Fibroblast of upper back skin (primary cell): ENCODE measurements at places on chromosomes 1 and 21.

DNA sequence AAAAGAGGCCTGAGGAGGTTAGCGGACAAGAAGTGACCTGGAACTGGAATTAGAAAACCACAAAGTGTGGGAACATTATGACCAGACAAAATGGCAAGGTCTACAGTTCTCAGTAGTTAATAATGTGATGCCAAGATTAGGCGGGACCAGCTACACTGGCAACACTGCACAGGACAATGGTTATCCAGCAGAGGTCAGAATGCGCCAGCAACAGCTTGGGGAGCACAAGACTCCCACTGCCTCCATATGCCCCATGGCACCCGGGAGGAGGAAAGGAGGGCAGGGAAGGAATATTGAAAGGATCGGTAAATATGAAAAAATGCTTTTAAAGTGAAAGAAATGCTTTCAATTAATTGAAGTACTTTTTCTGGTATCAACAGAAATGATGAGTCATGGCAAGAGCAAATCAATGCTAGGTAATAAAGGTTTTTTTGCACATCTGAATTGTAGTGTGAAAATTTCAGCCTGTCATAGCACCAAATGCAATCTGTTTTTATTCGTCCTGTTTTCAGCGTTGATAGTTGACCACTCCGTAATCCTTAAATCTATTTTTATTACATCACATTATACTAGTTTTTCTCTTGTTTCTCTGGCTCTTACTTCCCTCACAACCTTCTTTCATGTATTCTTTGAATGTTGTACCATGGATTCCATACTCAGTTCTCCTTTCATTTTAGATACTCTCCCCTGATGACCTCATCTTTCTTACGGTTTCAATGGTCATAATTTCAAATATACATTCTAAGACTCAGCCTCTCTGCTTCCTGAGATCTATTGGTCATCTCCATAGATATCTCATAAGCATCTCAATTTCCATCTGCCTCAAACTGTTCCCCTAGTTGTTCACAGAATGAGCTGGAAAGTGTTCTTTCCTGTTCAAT is 30.7 kb downstream of the VCAM1 start:
- no peak for DNase-seq

DNA sequence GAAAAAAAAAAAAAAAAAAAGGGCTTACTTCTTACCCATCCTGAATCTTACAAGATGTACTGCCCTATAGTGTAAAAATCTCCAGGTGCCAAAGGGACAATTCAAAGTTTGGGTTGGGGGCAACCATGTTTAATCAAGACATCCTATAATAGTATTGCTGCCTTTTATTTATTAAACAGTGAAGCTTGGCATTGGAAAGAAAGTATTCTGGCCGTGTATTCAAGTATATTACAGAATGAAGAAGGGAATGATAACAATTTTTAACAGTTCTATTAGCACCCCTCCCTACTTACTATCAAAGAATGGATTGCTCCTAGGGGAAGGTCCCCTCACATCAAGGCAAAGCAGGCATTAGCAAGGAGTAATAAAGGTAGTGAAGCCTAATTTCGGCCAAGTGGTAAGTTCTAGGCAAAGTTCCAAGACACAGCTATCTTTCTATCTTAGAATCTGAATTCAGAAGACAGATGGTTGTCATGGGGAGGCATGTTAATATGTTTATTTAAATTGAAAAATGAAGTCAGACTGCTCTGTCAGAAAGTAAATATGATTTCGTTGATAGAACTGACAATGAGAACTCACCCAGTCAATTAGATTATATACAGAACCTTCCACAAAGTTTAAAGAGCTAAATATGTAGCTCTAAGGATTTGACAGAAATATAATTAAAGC is 24.6 kb downstream of the ST7L start:
- DNase-seq = no peak

- DNase-seq = peak; percentile 95
Measured at GRCh38 chr1:215052256-215053015, 30.1 kb upstream of the KCNK2 start.

- no peak for DNase-seq
Measured at GRCh38 chr1:41449326-41449921, 35.1 kb downstream of the EDN2 start.

DNA sequence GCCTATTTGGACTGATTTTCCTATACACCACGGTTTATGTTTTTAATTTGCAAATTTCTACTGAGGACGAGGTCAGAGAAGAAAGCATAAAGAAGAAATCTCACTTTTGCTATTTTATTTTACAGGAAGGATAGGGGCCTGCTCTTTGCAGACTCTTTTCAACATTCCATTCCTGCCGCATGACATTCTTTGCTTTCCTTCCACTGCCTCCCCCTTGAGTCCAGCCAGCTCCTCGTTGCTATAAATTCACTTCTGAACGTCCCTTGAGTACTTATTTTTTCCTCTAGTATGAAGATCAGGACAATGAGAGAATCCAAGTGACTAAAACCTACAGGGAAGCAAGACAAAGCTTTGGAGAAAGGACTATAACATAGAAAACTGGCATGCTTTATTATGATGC is 53.4 kb upstream of the PTGFR start:
- DNase-seq = peak; percentile 67

DNA sequence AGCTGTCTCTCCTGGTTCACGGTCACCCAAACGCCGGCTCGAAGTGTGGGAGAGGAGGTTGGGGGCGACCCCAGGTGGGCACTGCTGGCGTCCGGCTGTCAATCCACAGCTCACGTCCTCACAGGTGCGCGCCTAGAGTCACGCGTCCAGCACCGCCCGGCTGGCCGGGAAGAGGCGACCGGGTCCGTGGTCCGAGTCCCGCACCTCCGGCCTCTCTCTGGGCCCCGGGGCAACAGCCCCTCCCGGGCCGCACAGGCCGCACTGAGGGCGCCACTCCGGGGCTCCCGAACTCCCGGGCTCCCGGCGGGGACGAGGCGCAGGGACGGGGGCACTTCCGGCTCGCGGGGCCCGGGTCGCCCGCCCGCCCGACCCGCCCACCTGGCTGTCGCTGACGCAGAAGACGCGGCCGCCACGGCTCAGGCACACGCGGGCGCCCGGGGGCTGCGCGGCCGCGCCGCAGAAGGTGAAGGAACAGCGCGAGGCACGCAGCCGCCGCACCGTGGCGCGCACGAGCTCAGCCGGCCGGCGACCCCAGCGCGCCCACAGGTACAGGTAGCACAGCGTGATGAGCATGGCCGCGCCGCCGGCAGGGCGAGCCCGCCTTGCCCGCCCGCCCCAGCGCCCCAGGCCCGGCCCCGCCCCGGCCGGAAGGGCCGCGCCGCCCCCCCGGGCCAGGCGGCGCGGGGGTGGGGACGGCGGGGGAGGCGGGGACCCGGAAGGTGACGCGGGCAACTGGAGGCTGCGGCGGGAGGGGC is at the start of gene HLCS:
Gene HLCS, minus strand, starts transcription at position 604 of the 755 bp plus-strand sequence. Its CDS starts 31 bp downstream, at position 573.
- peak; percentile 68 for DNase-seq

DNA sequence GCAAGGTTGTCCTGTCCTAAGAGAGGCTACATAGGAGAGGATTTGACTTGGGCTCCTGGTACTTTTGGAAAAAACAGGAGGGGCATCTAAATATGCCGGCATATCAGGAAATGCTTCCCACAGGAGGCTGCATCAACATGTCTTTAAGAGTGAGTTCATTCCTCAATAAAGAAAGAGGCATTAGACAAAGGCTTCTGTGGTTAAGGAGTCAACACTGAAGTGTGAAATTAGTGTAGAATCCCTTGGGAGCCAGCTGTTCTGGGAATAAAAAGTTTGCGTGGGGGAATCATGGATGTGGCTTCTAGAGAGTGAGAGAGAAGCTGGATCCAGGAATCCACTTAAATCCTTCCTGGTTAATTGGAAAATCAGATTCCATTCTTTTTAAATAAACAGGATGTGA is 69.5 kb downstream of the DNM3 start:
- DNase-seq = no peak

GRCh38 chr1:59015708-59016107 is 231.9 kb upstream of the JUN start:
- peak; percentile 85 for DNase-seq

DNA sequence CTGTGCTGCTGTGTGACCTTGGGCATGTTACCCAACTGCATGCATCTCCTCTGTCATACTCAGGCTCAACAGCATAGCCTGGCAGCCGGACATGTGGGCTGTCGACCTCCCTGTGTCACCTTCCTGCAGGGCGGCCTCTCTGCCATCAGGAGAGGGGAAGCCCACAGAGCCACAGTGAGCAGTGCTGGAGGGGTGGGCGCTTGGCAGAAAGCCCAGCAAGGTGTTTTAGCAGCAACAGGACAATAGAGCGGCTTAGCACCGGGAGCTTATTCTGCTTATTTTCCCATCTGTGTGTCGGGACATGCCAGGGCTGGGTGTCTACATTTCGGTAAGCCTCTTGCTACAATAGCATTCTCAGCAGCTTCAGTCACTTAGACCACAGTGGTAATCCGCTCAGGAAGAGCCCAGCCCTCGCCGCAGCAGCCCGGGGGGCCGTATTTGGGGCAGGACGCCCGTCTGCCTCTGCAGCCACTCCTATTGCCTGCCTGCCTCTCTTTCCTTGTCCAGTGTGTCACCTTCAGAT is 22.8 kb upstream of the CDK18 start:
- DNase-seq = no peak

DNA sequence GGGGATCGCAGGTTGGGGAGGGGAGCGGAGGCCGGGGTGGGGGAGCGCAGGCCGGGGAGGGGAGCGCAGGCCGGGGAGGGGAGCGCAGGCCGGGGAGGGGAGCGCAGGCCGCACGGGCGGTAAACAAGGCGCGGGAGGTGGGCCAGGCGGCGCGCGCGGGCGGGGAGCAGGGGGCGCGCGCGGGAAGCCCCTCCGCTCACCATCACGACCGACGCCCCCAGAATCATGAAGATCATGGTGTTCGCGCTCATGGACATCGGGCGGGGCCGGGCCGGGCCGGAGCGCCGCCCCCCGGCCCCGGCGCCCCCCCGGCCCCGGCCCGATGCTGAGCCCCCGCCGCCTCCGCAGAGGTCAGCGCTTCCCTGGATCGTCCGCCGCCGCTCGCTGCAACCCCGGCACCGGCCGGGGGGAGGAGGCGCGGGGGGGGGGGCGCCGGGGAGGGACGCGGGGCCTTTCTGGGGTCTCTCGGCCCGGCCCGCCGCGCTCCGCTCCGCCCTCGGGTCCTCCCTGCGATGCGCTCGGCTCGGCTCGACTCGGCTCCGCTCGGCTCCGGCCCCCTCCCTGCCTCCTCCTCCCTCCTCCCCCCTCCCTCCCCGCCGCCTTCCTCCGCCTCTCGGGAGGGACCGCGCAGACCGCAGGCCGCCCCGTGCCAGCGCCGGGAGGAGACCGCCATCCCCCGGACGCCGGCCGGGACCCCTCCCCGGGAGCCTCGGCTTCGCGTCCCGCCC is at the start of gene TMEM240:
Gene TMEM240, minus strand, starts transcription at position 535 of the 728 bp plus-strand sequence. Its CDS starts 278 bp downstream, at position 257.
- DNase-seq = peak; percentile 78

DNA sequence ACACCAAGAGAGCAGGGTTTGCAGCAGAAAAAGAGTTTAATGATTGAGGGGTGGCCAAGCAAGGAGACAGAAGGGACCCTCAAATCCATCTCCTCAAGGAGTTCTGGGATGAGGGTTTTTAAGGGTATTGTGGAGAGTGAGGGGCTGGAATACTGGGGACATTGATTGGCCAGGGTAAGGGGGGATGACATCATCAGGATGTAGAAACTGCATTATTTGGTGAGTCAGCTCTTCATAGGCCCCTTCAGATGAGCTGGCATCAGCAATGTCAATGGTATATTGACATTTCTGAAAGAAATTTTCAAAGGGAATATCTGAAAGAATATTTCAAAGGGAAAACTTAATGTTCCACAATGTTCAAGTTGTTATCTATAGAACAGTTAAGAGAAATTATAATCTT is 168.1 kb upstream of the SNX7 start:
- DNase-seq = no peak

GRCh38 chr1:52574594-52574993 is 21.7 kb upstream of the TUT4 start:
- peak; percentile 89 for DNase-seq

DNA sequence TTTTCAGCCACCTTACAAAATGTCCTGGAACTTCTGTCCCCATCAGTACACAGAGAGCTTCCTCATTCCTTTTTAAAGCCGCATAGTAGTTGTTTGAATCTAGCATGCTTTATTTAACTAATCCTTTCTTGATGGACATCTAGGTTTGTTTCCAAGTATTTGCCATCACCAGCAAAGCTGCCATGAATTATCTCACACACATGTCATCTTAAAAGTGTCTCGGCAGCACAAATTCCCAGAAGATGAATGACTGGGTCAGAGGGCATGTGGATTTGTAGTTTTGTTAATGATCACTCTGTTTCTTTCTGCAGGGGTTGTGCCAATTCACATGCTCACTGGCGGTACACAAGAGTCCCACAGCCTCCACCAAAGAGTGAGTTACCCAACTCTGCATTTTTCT is 68.3 kb downstream of the CLIC6 start:
- peak; percentile 30 for DNase-seq

- DNase-seq = peak; percentile 64
Measured at GRCh38 chr1:19704247-19705113, 39.8 kb downstream of the HTR6 start.

DNA sequence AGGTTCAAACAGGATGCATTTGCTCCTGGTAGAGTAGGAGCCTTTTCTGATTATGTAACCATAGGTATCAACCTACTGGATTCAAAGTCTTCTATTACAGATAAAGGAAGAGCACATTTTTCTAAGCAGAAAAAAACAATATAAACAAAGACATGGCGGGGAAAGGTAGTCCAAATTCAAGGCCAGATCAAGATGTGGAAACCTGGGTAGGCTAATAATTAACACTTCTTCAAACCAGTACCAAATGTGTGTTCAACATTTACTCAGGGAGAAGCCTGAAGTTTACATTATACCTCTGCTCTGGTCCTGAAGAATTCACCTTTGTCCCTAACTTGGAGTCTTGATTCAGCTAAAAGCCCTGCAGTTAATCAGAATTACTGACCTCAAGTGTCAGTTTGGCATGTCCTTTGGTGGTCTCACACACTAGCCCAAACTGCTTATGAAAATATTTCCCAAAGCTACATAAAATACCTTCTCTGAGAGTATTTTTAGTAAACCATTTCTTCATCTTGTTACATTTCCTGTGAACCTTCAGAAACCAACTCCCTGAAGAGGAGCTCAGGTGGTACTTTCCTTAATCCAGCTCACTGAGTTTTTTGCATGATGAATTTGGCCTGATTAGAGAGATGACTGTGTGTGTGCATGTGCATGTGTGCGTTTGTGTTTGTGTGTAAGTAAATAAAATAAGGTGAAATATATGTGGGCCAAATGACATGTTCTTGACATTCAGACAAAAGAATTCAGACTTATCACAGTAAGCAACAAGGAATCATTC is 70.2 kb downstream of the TOR3A start:
- no peak for DNase-seq

DNA sequence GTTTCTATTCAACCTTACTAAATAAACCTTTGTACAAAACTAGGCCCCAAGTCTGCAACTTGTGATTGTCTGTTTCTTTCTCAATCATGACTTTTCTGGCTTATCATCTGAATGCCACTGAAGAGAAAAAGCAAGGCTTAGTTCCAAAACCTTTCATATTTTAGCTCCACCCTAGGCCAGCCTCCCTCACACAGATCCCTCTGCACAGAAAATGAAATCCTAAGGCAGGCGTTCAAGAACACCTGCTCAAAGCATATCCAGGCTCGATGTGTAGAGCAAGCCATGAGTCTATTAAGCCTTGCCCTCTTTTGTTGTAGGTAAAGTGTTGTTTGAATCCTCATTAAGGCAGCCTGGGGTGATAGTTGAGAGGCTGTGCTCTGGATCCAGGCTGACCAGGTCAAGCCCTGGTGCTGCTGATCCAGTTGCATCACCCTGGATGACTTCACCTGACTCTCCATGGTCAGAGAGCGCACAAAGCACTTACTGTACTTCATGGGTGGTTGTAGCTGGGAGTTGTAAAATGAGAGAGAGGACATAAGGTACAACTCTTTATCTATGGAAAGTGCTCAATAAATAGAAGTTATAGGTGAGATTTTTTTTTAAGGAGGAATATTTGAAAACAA is 39.0 kb downstream of the FYB2 start:
- no peak for DNase-seq

- DNase-seq = peak; percentile 46
Measured at GRCh38 chr1:23673086-23673813, 18.4 kb upstream of the RPL11 start.
